ENCODE measurements at places on chromosomes 5 and 9.

GRCh38 chr9:91978740-91979414 is 28.8 kb upstream of the ROR2 start:
- DNase-seq = no peak

- DNase-seq = peak; percentile 40
Observed at GRCh38 chr5:132283423-132284043, 10.7 kb upstream of the SLC22A4 start.

DNA sequence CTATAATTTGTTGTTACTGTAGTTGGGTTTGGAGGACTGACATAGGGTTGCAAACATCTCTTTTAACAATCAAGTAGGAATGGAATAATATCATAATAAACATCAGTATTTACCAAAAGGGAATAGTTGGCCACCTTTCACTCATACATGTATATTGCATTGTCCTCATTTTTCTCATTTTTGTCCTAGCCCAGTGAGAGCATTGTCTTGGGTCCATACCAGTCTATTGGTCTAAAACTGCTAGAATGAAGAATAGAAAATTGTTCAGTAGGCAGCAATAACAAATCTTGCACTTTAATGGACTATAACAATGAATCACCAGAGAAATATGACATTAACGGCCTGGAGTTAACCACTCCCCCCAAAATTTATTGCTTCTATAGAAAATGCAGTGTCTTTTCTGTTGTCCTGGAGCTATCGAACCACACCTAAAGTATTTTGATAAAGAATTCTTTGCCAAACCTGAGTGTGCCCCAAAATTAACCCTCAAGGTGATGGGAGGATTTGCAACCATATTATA is 80.9 kb upstream of the IL33 start:
- DNase-seq = no peak

DNA sequence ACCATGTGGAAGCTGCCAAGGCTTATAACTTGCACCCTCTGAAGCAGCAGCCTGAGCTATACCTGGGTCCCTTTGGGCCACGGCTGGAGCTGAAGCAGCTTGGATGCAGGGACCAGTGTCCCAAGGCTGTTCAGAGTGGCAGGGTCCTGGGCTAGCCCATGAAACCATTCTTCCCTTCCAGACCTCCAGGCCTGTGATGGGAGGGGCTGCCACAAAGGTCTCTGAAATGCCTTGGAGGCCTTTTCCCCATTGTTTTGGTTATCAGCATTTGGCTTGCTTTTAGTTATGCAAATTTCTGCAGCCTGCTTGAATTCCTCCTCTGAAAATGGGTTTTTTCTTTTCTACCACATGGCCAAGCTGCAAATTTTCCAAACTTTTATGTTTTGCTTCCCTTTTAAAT is 433.7 kb upstream of the ACO1 start:
- no peak for DNase-seq

DNA sequence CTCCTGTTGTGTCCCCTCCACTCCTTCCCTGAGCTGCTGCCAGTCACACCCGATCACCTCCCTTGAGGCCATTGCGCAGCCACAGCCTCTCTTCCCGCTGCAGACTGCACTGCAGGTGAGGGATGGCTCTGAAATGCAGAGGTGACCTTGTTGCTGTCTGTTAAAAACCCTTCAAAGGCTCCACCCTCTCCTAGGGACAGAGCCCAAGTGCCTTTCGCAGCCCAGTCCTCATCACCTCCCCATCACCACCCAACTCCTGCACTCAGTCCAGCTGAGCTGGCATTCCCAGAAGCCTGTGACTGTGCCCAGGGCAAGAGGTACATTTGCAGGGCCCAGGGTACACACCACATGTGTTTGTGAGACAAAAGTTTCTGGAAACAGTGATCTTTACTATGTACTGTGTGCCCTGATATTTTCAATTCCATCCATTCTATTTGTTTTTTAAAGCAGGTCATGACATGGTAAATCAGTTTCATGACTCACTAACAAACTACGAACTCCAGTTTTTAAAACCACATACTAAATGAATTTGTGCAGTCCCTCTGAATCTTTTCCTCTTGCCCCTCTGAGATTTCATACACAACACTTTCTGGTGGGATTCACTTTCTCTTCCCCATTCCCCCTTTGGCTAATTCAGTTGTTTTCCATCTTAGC is 73.0 kb upstream of the SPOCK1 start:
- DNase-seq = no peak

DNA sequence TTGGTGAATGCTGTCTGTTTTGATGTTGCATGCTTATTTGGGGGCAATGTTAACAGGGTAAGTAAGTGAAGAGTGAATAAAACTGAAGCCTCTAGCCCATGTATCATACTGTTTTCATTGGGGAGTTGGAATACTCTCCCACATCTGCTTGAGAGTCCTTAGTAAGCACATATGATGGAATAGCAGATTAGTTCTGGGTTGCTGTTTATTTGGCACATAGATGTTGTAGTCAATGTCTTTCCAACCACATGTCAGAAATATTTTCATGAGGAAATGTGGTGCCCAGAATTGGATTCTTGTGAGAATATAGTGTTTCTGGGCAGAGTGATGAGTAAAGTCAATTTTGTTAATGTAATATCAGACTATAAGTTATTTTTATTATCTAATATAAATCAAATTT is 611.7 kb upstream of the FTMT start:
- no peak for DNase-seq

- DNase-seq = no peak
Observed at GRCh38 chr9:124676159-124676551, 95.0 kb downstream of the NR6A1 start.

GRCh38 chr9:15231788-15232635 is 75.0 kb downstream of the TTC39B start:
- peak; percentile 16 for DNase-seq

DNA sequence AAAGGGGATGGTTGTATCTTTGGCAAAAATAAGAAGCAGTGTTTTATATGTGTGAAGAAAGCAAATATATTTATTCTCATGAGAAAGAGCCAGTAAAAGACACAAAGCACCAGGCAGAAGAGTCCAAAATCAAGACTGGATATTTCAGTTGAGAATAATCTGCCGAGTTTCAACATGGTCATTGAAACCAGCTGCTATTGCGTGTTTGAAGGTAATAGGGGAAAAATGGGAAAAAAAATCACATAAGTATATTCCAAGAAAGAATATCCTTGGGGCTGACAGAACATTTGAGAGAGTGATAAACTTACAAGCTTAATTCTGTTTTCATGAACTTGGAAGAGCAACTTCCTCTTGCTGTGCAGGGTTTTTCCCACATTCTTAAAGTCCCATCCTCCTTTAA is 79.9 kb downstream of the ISOC1 start:
- DNase-seq = no peak

- DNase-seq = no peak
Observed at GRCh38 chr9:69199769-69200470, 25.8 kb downstream of the TJP2 start.

DNA sequence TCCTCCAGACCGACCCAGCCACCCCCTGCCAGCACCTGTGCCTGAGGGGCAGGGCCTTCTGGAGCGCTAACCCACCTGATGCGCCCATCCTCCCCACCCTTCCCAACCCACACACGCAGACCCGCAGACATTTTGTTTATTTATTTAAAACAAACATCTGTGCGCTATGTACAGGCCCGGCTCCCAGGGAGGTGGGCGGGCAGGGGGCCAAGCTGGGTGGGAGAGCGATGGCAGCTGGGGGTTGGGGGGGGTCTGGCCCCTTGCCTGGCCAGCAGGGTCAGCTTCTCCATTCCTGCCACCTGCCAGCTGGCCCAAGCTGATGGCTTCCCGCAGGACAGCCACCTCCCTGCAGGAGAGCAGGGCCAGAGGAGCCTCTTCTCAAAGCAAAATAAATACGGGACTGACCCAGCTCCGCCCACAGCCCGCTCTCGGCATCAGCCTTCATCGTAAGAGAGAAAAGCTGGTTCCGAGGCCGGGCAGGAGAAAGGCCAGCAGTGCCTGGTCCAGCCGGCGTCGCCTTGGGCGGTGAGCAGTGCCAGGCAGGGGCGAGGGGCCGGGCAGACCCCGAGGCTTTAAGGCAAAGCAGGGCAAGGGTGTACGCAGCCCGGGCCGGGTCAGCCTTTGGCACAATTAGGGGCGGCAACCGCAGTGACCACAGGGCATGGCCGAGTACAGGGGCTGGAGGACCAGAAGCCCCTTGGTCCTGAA is 10.9 kb upstream of the CLIC3 start:
- no peak for DNase-seq

GRCh38 chr5:132302413-132302812 is 8.2 kb downstream of the SLC22A4 start:
- DNase-seq = no peak

GRCh38 chr9:79812099-79812498 is 240.3 kb downstream of the TLE4 start:
- no peak for DNase-seq

DNA sequence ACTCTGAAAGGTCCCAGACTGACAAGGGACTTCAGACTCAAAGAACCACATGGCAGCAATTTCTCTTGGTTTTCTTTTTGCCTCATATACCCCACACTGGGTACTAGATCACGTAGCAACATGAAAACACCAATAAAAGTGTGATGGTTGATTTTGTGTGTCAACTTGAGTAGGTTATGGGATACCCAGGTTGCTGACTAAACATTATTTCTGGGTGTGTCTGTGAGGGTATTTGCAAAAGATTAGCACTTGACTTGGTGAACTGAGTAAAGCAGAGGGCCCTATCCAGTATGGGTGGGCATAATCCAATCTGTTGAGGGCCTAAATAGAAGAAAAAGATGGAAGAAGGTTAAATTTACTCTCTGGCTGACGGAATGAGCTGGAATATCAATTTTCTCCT is 53.8 kb upstream of the ZNF618 start:
- DNase-seq = no peak

DNA sequence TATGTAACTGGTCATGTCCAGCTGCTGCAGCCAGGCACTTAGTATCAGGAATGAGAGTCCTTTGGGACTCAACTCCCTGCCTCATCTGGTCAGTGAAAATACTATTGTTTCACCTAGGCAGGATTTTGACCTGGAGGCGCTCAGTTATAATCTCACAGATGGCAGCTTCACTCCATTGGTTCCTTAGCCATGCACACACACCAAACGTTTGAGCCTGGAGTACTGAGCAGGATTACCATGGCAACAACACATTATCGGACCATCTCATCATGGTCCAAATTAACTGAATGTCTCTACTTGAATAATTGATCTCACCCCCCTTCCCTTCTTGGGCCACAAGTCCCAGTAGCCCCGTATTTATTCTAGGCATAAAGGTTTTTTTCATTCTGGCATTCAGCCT is 15.0 kb upstream of the SREK1 start:
- peak; percentile 34 for DNase-seq

DNA sequence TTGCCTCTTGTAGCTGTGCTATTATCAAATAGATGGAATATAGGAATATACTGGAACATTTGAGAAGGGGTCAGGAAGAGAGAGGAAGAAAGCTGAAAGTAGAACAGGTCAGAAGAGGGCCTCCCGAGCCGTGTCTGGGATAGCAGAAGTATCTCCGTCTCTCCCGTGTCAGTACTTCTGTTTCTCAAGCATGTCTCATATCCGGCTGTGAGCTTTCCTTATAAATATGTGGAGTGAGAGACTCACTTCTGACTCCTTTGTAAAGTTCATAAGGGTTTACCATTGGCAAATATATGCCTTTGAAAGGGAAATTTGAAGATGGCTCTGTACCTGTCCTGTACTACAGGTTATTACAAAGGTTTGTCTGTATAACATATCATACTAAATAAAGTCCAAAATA is 50.3 kb downstream of the MOCS2 start:
- no peak for DNase-seq

- DNase-seq = peak; percentile 13
Observed at GRCh38 chr5:143182901-143183820, 220.3 kb downstream of the NR3C1 start.

DNA sequence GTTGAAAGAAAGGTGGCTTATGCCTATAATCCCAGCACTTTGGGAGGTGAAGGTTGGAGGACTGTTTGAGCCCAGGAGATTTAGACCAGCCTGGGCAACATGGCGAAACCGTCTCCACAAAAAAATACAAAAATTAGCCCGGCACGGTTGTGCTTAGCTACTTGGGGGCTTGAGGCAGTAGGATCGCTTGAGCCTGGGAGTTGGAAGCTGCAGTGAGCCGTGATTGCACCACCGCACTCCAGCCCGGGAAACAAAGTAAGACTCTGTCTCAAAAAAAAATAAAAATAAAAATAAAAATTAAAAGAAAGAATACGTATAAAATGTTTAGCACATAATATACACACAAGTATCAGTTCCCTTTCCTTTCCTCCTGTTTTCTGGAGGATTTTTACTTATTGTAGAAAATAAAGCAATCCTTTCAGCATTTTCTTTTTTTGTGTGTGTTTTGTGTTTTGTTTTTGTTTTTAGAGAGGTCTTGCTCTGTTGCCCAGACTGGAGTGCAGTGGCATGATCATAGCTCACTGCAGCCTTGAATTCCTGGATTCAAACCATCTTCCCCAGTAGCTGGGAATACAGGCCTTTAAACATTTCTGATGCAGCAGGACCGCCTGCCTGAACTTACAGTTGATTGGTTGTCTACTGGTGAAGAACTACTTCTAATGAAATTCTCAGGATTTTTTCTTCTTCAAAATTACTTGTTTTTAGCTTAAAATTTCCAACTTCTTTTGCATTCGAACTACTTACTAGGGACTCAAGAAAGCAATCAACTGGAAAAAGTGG is 4.1 kb upstream of the GPR107 start:
- no peak for DNase-seq

- no peak for DNase-seq
Observed at GRCh38 chr9:111940697-111941096, 44.1 kb downstream of the UGCG start.

DNA sequence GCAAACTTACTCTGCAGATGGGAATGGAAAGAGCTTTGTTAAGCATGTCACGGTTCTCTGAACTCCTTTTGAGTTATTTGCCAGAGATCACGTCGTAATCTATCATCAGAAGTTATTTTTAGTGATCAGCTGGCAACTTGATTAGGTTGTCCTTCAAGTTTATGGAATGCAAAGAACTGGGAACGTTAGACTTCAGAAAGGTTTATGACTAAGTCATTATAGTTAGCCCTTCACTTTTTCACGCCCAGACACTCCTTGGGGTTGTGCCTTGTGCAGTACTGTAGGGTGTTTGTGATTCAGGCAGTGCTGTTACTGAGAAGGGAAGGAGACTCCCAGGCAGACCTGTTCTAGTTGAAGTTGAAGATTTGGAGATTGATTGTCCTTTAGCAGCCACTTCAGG is 26.8 kb upstream of the PHF2 start:
- DNase-seq = no peak

- no peak for DNase-seq
Observed at GRCh38 chr9:137001857-137002645, 5.7 kb upstream of the CLIC3 start.

DNA sequence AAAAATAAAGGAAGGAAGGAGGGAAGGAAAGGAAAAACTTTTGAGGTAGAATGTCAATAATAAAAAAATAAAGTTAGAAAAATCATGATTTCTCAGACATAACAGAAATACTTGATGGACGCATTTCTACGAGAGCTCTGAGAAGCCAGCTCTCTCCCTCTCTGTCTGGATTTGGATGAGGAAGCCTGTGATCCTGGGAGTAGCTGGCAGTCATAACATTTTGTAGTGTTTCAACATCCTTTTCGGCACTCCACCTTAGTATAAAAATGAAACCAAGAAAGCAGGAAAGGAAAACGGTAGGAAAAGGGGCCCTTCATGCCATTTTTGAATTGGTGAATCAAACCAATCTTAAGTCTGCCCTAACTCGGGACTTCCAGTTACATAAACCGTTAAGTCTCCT is 321.3 kb downstream of the EPB41L4A start:
- no peak for DNase-seq
